A172 (cell line): ENCODE measurements at places on chromosomes 2 and 18.

- DNase-seq = peak; percentile 37
Observed at GRCh38 chr2:37892436-37893114, 32.5 kb upstream of the RMDN2 start.

DNA sequence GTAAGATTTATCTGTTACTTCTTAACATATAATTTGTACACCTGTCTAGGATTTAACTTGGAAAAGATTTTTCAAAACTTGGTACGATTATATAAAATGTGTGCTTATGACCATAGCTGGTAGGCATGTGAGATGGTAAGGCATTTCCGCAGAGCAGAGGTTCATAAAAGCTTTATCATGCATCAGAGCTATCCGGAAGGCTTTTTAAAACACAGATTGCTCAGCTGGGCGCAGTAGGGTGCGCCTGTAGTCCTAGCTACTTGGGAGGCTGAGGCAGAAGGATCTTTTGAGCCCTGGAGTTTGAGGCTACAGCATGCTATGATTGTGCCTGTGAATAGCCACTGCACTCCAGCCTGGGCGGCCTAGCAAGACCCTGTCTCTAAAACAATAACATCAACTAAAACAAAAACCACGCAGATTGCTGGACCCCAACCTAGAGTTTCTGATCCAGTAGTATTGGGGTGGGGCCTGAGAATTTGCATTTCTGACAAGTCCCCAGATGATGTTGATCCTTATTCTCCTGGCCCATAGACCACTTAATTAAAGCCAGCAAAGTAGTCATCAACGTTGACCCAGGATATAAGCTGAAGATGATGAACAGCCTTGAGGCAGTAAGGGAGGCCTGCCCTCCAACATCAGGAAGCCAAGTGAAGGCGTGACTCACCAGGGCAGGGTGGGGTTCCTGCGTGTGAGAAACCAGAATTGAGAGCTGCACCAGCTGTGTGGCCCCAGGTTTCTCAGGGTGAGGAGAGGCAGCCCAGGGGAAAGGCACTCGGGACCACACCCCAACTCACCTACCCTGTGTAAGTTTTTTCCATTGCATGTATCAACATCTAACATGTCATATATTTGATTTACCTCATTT is 21.6 kb upstream of the SLC20A1 start:
- DNase-seq = peak; percentile 95

DNA sequence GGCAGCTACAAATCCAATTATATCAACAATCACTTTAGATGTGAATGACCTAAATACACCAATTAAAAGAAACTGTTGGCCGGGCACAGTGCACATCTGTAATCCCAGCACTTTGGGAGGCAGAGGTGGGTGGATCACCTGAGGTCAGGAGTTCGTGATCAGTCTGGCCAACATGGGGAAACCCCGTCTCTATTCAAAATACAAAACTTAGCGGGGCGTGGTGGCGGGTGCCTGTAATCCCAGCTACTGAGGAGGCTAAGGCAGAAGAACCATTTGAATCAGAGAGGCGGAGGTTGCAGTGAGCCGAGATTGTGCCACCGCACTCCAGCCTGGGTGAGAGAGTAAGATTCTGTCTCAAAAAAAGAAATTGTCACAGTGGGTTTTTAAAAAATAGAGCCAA is 49.5 kb downstream of the ATL2 start:
- no peak for DNase-seq

- no peak for DNase-seq
Observed at GRCh38 chr2:121251497-121251896, 33.5 kb downstream of the TFCP2L1 start.

- DNase-seq = no peak
Observed at GRCh38 chr18:13363359-13363758, 144.8 kb downstream of the LDLRAD4 start.

GRCh38 chr2:30141136-30141535 is 5.7 kb upstream of the YPEL5 start:
- DNase-seq = no peak

GRCh38 chr2:66463206-66463755 is 28.4 kb downstream of the MEIS1 start:
- peak; percentile 13 for DNase-seq

- peak; percentile 99 for DNase-seq
Observed at GRCh38 chr2:9656270-9656766, 25.5 kb upstream of the YWHAQ start.

- peak; percentile 84 for DNase-seq
Observed at GRCh38 chr18:23032030-23032582, 99.0 kb downstream of the RBBP8 start.

- DNase-seq = no peak
Observed at GRCh38 chr2:204550751-204551511, 5.7 kb downstream of the PARD3B start.

DNA sequence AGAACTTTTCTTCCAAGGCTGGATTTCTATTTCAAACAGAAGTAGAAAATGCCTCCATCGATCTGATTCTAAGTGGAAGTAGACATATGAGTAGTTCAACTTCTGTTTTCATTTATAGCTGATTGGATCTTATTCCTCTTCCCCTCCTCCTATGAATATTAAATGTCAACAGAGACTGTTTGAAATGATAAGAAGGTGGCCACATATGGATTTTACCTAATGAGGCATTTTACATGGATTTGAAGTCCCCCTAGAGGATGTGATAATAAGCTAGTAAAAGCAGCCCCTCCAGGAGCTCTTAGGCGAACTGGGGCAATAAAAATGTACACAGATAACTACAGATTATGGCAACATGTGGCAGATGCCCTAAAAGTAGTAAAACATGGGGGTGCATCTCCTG is 71.0 kb downstream of the UPP2 start:
- DNase-seq = no peak

- DNase-seq = no peak
Observed at GRCh38 chr18:73009691-73010090, 141.9 kb upstream of the NETO1 start.

DNA sequence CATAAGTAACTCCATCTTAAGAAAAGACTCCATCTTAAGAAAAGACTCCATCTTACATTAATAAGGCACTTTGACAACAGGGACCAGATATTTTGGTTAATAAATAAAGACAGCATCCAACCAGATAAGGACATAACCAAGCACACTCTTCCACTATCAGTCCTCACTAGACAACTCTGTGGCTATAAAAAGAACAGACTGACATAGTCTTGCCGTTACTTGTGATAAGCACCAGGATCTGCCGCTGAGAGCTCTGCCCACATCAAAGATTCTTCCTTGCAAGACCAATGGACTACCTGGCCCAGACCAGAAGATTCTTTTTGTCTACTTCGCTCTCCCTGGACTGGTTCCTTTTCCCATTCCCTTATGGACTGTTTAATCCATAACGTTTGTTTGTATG is 667.4 kb downstream of the NYAP2 start:
- DNase-seq = no peak

DNA sequence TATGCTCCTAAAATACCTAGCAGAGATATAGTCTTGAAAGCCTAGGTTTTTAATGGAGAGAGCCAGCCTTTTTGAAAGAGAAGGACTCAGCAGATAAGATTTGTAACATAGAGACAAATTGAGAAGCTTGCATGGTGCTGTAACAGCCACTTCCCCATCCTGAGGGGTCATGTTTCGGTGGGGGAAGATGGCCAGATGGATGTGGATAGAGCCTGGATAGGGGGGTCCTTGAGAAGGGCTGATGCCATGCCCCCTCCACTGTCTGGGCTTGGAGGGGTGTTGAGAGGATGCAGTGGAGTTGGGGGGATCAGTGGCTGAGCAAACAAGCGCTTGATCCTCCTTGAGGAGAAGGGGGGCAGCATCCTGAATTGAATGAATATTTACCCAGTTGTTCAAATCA is 178.0 kb upstream of the HS6ST1 start:
- no peak for DNase-seq

DNA sequence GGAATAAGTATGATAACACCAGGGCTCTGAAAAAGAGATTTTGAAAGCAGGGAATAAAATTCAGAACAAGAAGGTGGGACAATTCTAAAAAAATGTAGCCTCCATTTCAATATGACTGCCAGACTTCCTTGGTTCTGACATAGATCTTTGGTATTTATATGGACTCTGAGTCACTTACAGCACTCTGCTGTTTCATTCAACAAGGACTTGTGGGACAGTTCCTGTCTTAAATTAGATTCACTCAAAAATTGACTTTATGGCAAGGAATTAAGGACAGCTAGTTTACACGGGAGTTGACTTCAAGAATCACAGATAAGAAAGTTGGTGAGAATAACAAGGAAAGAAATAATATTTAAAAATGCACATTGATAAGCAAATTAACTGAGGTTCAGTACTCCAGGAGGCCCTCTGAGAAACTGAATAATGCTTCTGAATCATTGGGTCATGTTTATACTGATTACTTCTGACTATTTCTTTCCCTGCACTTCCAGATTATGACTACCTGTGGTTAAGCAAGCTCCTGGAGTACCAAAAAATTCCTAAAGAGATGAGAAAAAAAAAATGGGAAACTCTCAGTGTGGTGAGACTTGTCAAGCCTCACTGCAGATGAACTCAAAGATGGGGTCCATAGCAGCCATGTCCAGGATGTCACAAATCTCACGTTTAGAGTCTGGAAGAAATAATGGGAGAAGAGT is 828.3 kb upstream of the PIK3C3 start:
- DNase-seq = peak; percentile 77

GRCh38 chr2:8797682-8798081 is 39.7 kb downstream of the KIDINS220 start:
- peak; percentile 44 for DNase-seq

DNA sequence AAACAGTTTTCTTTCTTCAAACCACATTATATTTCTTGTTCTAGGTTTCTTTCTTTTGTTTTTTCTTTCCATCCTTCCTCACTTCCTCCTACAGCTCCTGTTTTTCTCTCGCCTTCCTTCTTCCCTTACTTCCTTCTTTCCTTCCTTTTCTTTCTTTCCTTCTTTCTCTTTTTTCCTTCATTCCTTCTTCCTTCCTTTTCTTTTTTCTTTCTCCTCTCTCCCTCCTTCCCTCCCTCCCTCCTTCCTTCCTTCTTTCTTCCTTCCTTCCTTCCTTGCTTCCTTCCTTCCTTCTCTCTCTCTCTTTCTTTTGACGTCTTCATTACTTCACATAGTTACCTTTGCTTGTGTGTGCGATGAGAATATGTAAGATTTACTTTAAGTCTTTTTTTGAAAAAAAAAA is 470.0 kb upstream of the FSIP2 start:
- no peak for DNase-seq

DNA sequence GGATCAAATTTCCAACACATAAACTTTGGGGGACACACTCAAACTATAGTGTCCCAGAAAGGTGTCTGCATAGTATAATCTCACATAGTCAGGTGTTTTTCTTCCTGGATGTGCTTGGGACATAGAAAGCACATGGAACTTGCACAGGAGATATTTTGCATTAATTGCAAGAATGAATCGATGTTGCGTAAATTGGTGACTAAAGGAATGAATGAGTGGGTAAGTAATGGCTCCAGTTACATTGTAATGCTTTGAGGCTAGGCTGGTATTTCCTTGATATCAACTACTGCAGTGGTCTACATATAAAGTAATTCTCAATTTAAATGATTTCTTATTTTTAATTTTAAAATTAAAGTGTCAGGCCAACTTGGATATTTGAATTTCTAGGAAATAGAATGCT is 53.4 kb downstream of the SH3RF3 start:
- no peak for DNase-seq

- no peak for DNase-seq
Observed at GRCh38 chr2:204152616-204153015, 216.1 kb downstream of the ICOS start.

GRCh38 chr2:232781765-232782164 is 5.4 kb upstream of the KCNJ13 start:
- DNase-seq = peak; percentile 82

DNA sequence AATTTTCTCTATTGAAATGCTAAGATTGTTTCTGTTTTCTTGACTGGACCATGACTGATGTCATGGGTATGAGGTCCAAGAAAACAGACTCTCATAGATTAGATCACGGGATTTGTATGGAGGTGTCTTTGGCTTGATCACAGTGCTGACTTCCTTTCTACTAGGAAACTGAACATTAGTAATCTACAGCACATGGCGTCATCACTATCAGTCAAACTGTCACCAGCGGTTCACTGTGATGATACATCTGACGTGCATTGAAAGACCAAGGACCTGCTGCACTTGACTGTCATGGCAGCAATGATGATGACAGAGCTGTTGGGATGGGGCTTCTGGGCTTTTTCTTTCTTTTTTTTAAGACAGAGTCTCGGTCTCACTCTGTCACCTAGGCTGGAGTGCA is 28.2 kb upstream of the IMPA2 start:
- DNase-seq = no peak

- DNase-seq = peak; percentile 80
Observed at GRCh38 chr2:167335541-167335992, 447.3 kb downstream of the XIRP2 start.

DNA sequence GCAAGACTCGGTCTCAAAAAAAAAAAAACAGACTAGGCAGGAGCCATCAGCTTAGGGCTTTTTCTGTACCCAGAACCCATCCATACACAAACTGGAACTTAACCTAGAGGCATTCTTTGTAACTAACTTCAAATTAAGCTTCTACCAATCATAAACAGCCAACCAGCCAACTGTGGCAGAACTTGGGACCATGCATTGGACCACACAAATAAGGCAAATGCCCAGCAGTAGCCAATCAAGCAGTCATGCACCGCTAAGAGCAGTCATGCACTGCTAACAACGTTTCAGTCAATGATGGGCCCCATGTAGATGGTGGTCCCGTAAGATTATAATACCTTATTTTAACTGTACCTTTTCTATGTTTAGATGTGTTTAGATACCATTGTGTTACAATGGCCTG is 22.7 kb downstream of the TUBB6 start:
- no peak for DNase-seq

DNA sequence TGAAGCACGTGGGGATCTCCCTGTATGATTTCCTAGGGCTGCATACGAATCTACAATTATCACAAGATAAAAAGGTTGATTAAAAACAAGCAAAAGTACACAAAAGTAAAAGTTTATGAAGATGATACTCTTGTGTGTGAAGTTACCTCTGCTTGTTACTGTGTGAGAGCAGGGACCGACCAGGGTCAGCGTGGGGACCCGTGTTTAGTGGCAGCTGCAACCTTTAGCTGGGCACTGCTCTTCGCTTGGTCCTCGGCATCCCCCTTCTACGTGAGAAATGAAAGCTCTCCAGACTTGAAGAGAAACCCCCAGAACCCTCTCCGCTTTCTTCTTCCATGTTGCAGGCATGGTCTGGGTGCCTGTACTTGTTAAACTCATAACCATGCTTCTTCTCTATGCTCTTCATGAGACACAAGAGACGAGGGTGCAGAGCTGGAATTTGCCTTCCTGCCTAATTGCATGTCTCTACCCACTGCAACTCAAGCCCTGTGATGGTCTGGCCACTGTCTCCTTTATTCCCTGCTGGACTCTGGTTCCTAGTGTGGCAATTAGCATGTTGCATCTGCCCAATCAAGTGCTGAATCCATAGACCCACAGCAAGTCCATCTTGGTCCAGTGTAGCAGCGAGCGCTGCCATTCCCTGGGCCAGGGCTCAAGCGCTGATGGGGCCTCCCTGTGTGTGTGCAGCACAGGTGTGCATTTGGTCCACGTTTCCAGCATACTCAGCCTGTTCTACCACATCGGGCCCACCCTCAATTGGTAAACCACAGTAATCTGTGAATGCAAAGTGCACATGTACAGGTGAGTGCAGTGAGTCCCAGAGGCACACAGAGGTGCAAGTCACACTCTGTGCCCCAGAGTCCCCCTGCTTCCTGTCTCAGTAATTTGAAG is 88.5 kb downstream of the TWIST2 start:
- no peak for DNase-seq
